Central memory CD8-positive, alpha-beta T cell (primary cell): ENCODE measurements at places on chromosomes 6 and 20.

- no peak for DNase-seq
These were observed 114.4 kb upstream of the COL21A1 start for GRCh38 chr6:56361812-56362211.

DNA sequence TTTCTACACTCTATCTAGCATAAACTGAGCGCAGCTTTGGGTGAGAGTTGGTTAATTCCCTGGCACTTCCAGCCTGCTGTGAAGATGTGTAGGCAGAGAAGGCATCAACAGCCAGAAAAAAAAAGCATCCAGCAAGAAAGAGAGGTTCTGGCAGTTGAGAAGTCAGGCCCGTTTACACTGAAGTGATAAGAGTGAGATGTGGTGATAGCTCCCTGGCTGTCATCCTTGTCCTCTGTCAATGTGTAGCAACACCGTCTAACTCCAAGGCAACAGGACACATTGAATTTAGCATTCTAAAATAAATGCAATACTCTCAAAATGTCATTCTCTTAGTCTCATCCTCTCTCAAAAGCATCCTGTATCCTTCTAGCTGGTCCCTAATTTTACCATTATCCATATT is 193.6 kb upstream of the BTBD3 start:
- no peak for DNase-seq

- no peak for DNase-seq
These were observed 47.7 kb downstream of the NOL7 start for GRCh38 chr6:13662651-13663334.

DNA sequence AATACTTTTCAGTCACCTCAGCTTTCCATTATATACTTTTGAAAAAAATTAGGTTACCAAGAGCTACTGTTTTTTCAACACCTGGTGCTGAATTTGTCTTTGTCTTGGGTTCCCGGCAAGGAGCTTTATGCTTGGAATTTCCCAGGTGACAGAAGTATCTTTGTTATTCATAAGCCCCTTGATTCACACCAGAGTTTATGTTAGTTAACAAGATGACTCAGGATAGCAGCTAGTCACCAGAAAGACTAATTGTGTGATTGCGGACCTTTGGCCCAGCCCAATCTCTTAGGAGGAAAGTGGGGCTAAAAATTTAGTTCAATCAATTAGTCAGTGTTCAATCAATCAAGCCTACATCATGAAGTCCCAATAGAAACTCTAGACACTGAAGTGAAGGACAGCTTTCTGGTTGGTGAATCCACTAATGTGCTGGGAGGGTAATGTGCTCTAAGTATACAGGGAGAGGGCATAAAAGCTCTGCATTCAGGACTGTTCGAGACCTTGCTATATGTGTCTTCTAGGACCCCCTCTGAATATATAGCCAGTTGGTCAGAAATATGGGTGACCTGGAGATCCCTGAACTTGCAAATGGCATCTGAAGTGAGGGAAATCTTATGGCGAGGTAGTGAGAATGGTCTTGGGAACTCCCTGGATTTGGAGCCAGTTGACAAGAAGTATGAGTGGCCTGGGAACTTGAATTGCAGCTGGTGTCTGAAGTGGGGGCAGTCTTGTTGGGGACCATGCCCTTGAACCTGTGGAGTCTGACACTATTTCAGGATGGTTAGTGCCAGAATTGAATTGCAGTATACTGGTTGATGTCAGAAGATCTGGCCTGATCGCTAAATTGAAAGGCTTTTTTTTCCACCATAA is 16.2 kb downstream of the TMEM30A start:
- no peak for DNase-seq

DNA sequence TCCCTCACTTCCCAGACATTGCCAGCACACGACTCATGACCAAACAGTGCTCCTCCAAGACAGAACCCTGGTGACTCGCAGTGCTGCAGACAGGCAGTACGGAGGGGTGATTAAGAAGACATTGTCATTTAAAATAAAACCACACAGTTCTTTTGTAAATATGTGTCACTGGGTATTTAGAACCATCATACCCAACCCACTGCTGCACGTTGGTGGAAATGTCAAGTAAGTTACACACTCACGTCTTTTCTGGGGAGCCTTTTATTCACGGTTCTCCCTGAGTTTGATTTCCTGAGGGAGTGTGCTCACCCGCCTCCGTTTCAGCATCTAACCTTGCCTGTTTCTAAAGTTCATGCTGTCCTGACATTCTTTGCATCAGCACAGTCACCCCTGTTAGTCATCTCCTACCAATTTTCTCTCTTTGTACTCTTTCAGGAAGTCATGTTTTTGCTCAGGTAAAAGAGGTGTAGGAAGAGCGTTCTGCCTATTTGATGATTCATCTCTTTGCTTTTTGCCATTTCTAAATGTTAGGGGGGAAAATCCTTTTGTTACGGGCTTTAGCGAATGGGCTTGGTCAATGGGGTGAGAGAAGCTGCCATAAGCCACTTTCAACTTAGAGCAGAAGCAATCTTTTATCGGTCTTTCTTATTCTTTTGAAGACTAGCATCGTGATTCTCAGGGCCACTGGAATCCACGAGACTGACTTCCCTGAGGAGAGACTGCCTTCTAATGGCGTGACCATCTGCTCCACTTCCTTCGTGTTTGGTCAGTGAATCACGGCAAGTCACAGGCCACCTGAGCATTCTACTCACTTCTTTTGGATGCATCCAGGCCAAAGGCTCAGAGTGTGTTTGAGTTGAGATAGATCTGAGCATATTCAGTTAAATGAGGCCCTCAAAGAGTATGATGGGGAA is 512.8 kb upstream of the JARID2 start:
- no peak for DNase-seq

DNA sequence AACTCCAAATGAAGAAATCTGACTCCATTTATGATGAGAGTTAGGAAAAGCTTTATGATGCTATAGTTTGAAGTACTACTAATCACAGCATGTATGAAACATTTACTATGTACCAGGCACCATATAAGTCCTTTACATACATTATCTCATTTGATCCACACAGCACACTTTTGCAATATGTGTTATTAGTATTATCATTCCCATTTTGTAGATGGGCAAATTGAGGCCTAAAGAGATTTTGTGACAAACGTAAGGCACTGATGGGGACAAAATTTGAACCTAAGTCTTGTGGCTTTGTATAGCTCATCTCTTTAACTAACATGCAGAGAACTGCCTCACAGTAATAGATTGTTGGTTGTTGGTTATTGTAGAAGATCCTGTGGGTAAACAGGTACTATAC is 14.2 kb upstream of the TNFRSF21 start:
- DNase-seq, result no peak

DNA sequence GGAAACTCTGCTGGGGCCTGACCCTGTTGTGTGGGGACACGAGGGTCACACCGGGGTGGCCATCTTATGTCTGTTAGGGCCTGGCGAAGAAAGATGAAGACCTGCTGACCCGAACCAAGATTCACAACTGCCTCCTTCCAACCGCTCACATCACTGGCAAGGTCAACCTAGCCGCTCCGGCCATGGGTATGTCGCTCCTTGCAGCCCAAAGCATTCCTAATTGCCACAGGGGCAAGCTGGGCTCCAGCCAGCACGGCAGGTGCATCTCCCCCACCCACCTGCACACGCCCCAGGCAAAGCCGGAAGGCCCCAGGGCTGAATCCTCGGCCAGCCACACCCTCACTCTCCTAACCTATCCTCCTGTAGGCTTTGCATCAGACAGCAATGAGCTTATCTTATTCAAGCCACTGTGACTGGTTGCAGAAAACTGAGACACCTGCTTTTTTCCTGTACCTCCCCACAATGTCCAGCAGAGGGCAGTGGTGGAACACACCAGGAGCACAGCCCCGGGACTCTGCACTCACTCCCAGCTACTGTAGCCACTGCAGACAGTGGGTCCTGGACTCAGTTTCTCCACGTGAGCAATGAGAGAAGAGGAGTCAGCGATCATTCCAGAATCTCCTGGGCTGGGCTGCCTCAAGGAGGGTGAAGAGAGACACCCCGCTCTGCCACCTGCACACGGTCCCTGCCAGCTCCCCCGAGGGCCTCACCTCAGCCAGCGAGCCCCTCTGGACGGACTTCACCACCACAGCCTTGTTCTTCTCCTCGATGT is 170.2 kb downstream of the PREX1 start:
- DNase-seq, result peak; percentile 61

- DNase-seq, result no peak
These were observed 304.7 kb downstream of the QKI start for GRCh38 chr6:163719028-163719742.

GRCh38 chr6:135274561-135275293 is 93.6 kb downstream of the MYB start:
- no peak for DNase-seq

DNA sequence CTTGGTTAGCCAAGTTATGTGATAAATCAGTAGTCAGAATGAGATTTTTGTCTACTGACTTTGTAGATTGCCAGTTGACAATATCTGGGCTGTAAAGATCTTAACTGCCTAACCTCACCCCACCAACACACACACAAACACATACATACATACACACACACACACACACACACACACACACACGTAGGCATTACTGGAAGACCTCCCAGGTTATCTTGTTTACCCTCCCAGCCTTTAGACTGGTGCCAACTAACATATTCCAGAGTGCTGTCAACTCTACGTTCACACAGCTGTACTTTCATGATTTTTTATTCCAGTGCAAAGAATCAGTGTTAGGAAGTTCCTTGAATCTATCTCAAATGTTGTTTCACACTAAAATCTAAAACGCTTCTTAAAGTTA is 38.9 kb downstream of the BMP5 start:
- no peak for DNase-seq

- no peak for DNase-seq
These were observed 345.2 kb downstream of the GJA1 start for GRCh38 chr6:121780325-121781321.

- DNase-seq, result no peak
These were observed 58.1 kb upstream of the SNRPB2 start for GRCh38 chr20:16671753-16672152.

DNA sequence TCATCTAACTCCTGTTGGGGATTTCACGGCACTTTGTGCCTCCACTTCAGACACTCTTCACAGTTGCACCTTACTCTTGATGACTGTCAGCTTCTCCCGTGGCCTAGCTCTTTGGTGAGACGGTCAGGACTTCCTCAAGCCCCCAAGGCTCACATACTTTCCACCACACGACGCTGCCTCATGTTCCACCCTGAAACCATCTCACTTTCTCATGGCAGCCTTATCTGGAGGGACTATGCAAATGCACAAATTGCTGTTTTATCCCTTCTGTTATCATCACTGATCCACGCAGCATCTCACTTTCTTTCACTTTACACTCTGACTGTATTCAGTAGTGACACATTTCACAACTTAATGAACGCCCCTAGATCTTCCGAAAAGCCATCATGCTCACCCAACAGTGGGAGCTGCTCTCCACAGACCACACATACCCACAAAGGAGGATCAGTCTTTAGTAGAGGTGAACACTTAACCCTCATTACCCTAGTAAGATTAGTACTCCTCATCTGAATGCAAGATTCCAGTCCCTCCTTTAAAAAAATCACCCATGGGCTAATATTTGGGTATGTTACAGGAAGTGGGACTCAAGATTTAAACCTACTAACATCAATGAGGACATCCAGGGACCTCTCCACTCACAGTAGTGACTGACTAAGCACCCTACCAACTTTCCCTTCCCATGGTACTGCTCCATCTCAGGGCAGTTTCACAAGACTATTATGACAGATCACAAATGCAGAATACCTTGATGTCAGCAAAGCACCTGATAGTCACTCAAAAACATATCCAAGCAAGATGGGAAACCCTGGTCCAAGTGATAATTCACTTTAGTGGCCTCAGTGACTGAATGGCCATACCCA is 35.4 kb downstream of the FYN start:
- DNase-seq, result no peak

DNA sequence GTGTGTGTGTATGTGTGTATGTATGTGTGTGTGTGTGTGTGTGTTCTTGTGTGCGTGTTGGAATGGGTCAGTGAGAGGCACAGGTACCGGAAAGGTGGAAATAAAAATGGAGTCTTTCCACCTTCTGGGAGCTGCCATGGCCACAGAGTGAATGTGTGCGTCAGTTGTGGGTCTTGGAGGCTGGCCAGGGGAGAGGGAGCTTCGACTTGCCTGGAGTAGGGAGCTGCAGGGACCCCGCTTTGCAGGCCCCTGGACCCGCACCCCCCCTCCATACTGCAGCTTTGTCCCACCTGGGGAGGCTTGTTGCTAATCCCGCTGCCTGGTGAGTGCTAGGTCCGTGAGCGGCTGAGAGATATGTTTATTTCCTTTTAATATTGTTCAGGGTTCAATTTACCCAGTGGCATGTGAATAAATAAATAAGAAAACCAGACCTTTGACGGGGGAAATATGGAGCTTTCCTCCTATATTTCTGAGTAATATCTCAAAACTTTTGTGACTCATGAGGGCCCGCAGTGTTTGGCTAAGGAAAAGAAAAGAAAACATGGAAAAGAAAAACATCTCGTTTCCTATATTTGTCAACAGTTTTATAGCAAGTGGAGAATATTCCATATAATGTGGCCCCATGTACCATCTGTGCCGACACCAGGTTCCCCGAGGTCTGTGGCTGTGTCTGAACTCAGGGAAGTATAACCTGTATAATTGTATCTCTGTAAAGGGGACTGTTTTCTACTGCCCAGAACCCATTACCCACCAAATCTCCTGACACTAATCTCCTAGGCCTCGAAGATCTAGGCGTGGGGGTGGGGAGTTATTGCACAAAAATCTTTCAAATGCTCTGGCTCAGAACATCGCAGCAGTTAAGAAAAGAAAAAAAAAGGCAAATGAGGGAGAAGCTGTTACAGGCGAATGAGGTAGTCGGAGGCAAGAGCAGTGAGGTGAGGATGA is 24.6 kb upstream of the CCDC167 start:
- no peak for DNase-seq

- DNase-seq, result no peak
These were observed 26.4 kb downstream of the RMND1 start for GRCh38 chr6:151425561-151425960.

- DNase-seq, result no peak
These were observed 81.2 kb upstream of the SULF2 start for GRCh38 chr20:47866480-47866879.

DNA sequence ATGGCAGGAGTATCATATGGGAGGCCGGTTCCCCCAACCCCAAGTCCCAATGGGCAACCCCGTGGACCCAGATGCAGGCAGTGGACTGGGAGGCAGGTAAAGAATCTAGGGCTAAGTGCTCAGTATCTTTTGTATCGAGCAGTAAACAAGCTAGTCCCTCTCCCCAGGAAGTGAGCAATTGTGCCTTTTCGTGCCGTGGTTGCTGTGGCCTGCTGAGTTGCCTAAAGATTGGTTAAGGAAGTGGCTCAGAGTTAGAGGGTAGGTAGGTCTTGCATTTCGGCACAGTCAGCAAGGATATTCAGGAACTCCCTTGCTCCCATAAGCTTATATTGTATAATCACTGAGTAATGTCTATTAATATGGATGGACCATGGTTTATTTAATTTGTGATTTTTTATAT is 1.3 kb upstream of the DNAH8 start:
- no peak for DNase-seq

DNA sequence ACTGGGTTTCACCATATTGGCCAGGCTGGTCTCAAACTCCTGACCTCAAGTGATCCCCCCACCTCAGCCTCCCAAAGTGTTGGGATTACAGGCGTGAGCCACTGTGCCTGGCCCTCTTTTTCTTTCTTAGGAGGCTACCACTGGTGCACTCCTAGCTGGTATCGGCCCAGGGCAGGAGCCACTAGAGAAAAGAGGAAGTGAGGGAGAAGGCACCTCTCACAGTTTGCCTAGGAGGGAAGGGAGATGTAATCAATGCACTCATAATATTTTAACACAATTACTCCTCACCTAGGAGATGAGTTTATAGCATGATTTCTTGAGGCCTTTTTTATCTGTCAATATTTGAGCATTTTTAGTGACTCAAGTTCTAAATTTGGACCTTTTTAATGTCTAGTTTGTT is 189.0 kb upstream of the SOX4 start:
- DNase-seq, result no peak

GRCh38 chr6:151675746-151676459 is 131.6 kb upstream of the ESR1 start:
- peak; percentile 18 for DNase-seq
